ENCODE measurements at places on chromosomes 2 and 18.

DNA sequence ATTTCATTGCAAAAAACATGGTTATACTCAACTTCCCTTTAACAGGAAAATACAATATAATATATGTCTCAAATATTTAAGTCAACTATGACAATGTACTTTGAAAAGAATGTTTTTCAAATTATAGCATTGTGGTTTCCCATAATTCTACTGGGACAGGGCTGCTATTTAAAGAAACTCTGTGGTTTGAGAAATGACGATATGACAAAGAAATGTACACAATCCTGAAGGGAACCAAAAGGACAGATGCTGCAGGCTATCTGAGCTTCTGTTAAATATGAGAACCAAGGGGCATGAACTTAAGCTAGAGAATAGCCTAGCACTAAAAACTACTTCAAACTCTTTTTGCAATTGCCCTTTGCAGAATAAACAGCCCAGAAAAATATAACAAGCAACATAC, 415.9 kb downstream of the GRB14 start:
- DNase-seq = peak; percentile 64

DNA sequence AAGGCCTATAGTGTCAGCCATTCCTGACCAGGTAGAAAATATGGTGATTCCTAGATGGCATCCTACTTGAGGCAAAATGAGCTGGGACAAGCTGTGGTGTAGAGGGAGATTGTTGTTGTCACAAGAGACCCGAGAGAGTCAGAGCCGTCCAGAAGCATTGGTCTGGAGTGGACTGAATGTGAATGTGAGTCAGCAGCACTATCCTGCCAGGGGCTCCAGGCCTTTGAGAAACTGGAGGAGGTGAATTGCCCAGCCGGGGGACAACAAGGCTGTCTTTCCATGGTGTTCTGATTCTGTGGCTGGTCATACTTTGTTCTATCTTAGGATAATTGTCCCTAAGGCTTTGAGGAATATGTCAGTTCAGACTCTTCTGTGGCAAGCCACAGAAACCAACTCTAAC, 29.4 kb upstream of the EIF2AK3 start:
- peak; percentile 31 for DNase-seq

- DNase-seq = no peak
Measured at GRCh38 chr2:86825693-86826381, 35.1 kb upstream of the CD8A start.

- no peak for DNase-seq
Measured at GRCh38 chr2:105919191-105919811, 174.6 kb downstream of the NCK2 start.

- no peak for DNase-seq
Measured at GRCh38 chr2:216736326-216736725, 41.0 kb upstream of the IGFBP5 start.

- DNase-seq = no peak
Measured at GRCh38 chr2:173629076-173629475, 274.4 kb downstream of the CDCA7 start.

- DNase-seq = no peak
Measured at GRCh38 chr2:138123741-138124140, 159.5 kb downstream of the HNMT start.

DNA sequence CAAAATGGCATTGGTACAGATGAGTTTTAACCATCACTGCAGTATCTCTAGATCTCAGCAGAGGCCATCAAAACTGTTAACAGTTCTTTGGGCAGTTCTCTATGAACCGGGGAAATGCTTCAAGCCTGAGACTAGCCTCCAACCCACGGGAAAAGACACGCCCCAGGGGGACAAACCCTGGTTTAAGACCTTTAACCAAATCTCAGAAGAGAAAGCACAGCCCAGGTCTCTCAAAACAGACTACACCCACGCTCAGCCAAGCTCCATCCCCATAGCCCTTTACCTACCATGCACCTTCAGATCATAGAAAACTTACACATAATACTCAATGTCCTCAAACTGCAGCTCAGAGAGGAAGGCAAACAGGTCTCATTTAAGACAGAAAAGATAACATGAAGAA, 78.3 kb downstream of the TMEM163 start:
- DNase-seq = no peak

GRCh38 chr2:73980566-73980965, 4.1 kb upstream of the TET3 start:
- DNase-seq = no peak

- no peak for DNase-seq
Measured at GRCh38 chr2:75453384-75454240, 107.1 kb downstream of the EVA1A start.

DNA sequence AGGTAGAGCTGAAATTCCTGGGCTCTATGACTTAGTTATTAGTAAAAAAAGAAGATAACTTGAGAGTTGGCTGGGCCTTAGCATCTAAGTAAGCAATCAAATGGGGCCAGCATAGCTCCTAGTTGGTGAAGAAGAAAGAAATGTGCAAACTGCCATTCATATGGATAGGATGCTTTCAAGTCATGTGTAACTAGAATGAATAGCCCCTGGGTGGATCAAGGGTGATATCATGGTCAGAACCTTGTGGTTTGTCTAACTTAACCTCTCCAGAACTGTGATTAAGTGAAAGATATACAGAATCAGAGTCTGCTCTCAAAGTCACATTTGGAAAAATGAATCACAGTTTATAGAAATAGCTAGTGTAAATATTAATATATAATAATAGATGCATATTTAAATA, 198.7 kb upstream of the DTNA start:
- no peak for DNase-seq

DNA sequence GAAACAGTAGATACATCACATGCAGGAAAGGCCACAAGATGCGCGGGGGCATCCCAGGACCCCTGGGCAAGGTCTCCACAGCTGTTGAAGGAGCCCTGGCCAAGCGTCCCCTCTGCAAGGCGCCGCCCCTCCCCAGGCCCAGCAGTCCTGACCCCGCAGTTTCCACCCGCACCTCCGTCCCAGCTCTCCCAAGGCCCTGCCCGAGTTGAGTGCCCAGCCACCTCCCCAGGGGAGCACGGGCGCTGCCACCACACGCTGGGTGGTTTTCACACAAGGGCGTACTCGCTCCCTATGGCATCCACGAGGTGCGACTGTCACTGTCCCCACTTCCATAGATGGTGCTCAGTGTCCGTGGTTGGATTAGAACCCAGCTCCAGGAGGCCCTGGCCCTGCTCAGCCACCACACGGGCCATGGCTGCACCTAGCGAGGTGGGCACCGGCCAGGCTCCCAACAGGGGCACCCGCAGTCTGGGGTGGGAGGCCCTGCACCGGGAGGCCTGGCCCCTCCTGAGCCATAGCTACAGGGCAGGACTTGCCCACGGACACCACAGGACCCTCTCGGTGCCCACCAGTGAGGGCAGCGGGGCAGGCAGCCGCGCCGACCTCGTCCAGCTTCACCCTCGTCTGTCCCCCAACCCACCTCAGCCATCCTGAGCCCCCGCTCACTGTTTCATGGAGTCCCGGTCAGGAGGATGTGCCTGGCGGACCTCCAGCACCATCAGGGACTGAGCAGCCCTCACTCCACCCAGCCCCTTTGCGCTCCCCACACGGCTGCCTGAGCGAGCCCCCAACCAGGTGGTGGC, 36.0 kb downstream of the KIF1A start:
- no peak for DNase-seq

DNA sequence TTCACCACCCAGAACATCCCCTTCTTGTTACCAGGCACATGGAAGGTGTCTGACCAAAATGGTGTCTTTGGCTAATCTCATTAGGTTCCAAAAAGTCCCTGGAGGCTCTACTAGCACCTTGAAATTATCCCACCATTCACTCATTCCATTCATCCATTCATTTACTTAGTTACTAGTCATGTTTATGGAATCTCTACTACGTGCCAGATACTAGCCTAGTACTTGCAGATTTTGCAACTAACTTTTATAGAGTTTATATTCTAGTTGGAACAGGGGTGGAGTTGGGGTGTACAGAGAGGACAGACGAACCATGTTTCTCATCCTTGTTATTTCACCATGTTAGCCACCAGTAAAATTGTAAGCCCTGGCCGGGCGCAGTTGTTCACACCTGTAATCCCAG, 4.0 kb upstream of the NOP58 start:
- peak; percentile 19 for DNase-seq

DNA sequence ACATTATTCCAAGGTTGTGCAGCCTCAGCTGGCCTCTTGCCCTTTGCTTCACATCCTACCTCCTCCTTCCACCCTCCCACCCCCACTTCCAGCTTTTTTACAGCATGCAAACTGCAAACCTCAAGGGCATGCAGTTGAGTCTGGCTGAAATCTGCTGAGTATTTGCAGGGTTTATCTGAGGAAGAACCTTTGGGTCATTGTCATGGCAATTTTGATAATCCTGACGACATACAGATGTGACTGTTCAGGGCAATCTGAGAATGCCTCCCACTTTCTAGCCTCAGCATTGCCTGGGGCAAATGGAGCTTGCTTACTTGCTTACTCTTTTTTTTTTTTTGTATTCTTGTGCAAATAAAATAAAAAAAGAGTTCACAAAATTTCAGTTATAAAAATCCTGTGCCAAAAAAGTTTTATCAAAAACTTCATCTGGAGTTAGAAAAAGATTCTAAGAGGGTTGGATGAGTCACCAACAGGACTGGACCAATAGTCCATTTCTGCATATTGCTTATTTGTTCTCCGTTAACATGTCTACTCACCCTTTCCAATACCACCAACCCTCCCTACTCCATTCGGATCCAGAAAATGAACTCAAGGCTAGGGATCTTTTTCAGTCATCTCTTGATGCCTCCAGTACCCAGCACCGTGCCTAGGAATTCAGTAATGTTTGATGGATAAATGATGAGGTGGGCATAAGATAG, 23.6 kb upstream of the LHCGR start:
- DNase-seq = no peak

GRCh38 chr2:65554765-65555591, 122.6 kb upstream of the SPRED2 start:
- DNase-seq = peak; percentile 36

DNA sequence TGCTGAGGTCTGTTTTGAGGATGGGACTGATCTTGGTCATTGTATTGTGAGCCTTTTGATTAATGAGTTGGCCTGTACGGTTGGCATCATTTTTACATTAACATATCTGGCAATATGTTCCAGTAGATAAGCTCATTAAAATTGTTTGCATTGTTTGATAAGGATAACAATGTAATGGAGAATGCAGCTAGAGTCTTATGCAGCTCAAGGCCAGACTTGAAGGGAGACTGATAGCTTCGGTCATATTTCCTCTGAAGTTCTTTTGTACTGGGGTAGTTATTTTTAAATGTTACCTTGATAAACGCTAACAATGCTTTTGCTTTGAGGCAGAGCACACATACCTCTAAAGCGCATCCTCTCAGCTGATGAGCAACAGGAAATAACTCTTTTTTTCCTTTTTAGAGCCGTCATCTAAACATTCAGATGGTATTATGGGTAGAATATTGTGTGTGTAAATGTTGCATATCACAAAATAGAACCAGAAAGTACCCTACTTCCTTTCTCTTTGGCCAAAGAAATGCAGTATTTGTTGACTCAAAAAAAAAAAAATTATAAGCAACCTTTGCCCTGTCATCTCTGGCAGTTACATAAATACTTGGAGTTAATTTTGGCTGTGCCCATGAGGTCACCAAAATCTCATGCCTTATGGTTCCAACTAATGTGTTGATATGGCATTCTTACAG, 1.3 kb downstream of the MAPRE2 start:
- no peak for DNase-seq
